Stimulated activated CD4-positive, alpha-beta T cell treated with anti-CD3 and anti-CD28 coated beads, Interleukin-1b, Interleukin-23, amount 100 ng/mL, for 1 hour (primary cell): ENCODE measurements at places on chromosomes 4 and X.

- DNase-seq: no peak
These were observed 223.0 kb upstream of the GATB start for GRCh38 chr4:151983854-151984253.

DNA sequence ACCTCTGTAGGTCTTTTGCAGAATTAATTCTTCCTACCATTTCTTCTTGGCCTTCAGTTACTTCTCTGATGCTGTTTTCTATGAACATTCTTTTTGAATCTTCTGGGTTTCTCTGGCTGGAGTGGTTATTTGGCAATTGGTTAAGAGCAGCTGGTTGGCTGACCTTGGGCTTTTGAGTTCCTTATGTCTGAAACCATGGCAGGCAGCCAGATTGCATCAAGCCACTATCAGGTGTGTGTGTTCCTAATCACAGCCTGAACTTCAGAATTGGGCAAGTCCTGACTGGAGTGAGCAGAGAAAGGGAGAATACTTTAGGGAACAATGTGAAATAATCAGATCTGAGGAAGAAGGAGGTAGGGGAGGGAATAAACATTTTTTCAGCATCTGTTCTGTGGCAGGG, 90.2 kb downstream of the ARHGAP10 start:
- DNase-seq: no peak

- no peak for DNase-seq
These were observed 38.3 kb downstream of the TKTL1 start for GRCh38 chrX:154333837-154334271.

DNA sequence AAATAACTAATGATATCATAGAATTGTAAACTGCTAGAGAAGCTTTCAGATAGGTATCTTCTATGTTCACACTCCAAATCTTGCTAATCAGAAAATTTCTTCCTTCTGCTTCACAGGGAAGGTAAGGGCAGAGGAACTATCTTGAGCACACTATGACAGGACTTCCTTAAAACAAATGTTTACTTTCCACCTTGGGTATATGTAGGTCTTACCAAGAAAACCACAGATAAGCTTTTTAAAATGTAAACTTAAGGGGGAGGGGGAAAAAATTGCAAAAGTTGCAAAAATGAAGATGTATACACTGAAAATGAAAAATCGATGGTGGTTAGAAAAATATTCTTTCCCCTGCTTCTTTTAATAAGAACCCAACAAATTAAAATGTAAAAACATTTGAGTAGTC, 30.9 kb downstream of the YTHDC1 start:
- DNase-seq: no peak

GRCh38 chr4:39362827-39363226, 3.3 kb downstream of the RFC1 start:
- no peak for DNase-seq

DNA sequence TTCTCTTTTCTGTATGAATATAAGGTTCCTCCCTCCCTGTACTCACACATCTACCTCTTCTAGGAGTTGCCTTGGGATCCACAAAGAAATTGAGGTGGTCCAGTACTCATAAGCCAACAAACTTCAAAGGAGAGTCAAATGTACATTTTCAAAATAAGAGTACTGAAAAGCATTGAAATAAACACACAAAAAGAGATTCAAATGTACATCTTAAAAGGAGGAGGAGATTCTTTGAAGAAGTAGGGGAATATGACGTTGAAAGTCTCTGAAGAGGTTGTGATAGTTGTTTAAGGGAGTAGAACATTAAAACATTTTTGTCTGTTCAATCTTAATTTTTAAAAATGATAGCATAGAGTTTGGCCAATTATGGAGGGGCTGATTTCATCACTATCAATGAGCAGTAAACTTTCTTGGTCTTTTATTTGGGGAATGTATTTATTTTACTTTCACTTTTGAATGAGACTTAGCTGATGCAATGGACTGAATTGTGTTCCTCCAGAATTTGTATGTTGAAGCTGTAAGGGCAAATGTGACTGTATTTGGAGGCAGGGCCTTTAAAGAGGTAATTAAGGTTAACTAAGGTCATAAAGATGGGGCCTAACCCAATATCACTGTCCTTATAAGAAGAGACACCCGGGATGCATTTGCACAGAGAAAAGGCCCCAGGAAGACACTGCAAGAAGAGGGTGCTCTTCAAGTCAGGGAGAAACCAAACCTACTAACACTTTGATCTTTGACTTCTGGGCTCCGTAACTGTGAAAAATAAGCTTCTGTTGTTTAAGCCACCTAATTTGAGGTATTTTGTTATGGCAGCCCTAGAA, 226.3 kb upstream of the PGRMC2 start:
- no peak for DNase-seq

DNA sequence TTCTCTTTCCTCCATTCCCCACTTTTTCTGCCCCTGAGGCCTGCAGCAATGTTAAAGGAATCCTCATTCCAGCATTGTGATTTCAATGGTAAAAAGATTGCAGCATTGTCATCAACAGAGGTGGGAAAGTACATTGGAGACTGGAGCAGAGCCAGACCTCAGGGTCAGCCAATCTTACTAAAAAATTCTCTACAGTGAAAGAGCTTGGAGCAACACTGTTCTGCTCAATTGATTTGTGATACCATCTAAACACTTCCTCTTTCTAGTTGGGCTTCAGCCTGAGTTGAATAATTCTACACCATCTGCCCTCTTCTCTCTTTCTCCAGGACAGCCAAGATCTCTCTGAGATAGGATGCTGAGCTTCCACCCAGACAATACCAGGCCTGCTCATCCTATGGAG, 176.5 kb downstream of the AR start:
- no peak for DNase-seq

- no peak for DNase-seq
These were observed 1522.8 kb upstream of the PABPC4L start for GRCh38 chr4:135724421-135724820.

GRCh38 chr4:76002176-76002575, 5.1 kb downstream of the CXCL9 start:
- no peak for DNase-seq

GRCh38 chr4:165209796-165210195, 2.4 kb downstream of the KLHL2 start:
- DNase-seq: no peak

DNA sequence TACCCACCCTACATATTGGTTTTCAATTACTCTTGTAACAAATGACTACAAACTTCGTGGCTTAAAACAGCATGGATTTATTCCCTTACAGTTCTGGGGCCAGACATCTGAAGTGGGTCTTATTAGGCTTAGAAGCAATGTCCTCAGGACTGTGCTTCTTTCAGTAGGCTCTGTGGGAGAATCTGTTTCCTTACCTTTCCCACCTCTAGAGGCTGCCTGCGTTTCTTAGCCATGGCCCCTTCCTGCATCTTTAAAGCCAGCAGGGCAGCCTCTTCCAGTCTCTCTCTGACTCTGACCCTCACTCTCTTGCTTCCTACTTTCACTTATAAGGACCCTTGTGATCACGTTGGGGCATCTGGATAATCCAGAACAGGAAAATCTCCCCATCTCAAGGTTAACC, 252.5 kb upstream of the PGRMC2 start:
- no peak for DNase-seq

GRCh38 chr4:107391630-107392028, 328.4 kb downstream of the PAPSS1 start:
- DNase-seq: no peak

GRCh38 chr4:172962564-172963353, 205.9 kb upstream of the GALNT7 start:
- DNase-seq: no peak

DNA sequence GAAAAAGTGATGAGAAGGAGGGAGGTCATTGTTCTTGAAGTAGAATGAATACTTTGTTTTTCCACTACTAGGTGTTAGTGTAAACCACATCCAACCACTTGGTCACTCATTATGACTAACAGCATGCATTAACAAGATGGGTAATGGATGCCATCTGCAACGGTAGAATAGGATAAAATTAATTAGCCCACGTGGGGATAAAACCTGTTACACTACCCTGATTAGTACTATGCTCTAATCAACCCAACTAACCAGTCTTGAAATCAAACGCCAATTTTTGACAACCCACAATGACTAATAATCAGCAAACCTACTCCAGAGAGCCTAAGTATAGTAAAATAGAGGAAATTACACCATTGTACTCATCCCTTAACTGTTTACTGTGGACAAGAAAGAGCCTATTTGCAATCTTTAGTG, 93.4 kb upstream of the MCF2 start:
- DNase-seq: no peak

- DNase-seq: no peak
These were observed 321.3 kb upstream of the LCORL start for GRCh38 chr4:18342847-18343246.

DNA sequence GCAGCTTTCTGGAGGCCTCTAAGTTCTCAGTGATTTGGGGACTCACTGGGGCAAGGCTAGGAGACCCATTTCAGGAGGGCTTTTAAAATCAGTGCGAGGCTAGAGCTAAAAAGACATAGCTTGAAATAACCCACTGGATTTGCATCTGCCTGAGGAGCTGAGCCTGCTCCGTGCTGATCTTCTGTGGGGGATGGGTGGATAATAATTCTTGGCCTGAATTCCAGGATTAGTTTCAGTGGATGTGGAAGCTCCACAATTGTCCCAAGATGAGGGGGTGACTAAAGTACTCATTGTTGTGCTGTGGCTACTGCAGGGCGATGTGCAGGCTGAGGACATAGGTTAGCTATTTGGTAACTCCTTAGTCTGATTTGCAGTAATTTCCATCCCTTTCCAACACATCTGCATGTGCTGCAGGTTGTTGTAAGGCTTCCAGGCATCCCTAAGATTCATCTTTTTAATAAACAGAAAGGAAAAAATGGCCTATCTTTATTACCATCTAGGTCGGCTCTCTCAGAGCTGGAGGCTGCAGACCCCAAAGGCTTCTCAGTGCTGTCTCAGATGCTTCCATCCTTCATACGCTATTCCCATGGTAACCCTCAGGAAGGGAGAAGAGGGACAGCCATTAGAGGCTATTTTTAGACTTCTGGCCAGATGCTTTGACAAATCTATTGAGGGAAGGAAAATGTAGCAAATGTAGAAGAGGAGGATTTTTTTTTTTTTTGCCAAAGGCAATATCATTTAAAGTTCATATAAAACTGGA, 63.4 kb downstream of the GRXCR1 start:
- no peak for DNase-seq

DNA sequence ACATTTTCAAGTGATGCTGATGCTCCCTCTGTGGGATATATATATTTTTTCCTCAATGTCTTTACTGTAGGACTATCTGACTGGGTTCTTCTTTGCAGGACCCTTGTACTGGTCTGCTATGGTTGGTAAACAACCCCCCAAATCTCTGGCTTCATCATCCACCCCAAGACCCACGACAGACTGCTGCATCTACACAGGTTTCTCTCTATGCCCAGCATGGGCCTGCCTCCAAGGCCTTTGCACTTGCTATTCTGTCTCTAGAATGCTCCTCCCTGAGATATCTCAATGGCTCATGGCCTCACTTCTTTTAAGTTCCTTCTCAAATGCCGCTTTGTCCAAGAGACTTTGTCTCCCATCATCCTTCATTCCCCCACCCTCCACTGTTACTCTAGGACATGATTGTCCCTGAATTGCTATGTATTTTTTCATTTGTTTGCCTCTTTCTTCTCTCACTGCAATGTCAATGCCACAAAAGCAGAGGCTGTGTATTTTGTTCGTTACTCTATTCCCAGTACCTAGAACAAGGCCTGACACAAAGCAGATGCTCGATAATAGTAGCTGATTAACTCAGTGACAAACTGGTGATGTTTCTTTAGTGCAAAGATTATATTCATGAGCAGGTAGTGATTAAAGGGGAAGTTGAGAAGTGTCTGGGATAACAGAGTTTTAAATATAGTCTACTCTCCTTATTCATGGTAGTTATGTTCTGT, 6.6 kb downstream of the EVC start:
- DNase-seq: no peak

- DNase-seq: no peak
These were observed 23.5 kb upstream of the DUSP9 start for GRCh38 chrX:153623310-153624029.

DNA sequence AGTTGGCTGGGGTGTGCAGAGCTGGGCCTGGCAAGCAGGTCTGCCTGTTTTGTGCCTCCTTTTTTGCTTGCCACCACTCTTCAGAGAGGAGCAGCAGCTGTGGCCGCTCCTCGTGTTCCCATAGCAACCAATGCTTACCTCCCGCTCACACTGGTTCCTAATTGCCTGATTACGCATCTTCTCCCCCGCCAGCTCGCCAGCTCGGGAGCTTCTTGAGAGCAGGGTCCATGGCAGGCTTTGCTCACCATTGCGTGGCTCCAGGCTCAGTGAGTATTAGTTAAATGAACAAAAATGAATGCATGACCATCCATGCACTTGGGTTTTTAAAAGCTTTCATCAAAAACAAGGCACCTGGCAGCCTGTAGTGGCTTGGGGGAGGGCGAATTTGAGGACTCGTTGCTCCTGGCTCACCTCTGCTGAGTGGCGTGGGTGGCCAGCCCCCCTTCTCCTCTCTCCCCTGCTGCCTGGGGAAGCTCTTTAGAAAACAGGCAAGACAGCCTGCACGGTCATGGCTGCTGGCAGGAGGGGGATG, 14.2 kb upstream of the PJA1 start:
- no peak for DNase-seq
